ENCODE measurements at places on chromosomes 6 and 20.

DNA sequence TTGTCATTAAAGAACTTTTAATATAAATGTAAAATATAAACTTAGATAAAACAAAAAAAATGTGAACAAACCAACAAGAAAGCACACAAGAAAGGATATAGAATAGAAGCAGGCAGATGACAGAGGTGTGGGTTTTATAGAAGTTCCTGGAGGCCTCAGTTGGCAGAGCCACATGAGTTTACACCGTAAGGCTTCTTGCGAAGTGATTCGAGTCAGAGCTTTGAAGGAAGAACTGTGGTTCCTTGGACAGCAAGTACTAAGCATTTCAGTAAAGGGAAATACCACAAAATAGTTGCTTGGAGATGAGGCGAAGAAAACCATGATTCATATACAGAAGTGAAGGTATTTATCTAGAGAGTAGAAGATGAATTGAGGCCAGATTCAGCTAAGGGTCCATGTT, 207.9 kb upstream of the EYA4 start:
- no peak for DNase-seq

DNA sequence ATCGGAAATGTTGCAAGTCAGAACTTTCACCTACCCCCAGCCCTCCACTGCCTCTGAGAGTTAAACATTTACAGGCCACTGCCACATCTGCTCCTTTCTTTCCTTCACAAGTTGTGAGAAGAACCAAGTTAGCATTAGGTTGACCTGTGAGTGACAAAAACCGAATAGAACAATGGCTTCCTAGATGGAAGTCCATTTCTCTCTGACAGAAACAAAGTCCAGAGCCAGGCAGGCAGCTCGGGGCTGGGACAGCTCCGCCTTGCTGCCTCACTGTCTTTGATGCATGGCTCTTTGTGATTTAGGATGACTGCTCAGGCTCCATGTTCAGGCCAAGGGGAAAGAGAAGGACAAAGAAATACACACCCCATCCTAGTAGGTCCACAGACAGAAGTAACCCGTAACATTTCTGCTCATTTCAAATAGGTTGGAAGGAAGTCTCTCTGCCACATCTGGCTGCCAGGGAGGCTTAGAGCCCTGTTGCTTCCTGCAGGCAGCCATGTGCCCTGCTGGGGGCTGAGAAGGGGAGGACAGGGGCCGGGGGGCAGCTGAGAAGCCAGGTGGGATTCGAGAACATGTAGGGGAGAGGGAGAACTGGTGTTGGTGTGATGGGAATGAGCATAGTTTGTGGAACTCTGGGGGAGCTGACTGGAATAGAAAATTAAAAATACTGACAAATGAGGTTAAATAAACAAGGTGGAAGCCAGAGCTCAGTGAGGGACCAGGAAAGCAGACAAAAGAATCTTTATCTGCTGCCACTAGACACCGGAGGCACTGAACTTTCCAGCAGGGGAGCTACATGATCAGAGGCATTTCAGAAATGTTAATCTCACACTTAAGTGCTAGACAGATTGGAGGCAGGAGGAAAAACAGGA, 19.5 kb upstream of the IER3 start:
- peak; percentile 62 for DNase-seq

DNA sequence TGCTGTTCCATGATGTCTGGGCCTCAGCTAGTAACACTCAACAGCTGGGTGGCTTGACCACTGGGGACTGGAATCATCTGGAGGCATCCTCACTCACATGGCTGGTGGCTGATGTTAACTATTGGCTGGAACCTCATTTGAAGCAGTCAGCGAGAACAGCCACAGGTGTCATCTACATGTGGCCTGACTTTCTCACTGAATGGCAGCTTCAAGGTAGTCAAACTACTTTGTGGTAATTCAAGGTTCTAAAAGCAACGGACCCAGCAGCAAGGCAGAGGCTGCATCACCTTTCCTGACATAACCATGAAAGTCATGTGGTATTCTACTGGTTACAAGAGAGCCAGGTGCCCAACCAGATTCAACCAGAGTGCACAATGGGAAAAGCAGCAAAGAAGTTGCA, 115.9 kb upstream of the DST start:
- DNase-seq: no peak

GRCh38 chr20:57514273-57514751, 10.6 kb downstream of the CTCFL start:
- DNase-seq: no peak

DNA sequence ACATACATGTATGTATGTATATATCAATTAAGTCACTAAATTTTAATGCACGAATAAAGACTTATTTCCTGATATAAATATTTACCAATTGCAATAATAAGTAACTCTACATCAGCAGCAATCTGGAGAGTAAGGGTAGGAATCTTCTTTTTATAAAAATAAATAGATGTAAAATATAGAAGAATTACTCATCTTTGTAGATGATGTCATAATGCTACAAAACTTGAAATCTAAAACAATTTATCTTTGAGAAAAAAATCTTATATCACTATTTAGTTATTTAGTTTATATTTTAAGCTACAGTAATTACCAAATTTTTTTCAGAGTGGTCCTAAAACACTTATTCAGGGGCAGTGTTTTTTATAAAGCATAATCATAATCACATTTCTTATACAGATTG, 351.7 kb downstream of the RIMS1 start:
- no peak for DNase-seq

GRCh38 chr6:142870787-142871415, 74.1 kb downstream of the HIVEP2 start:
- no peak for DNase-seq

DNA sequence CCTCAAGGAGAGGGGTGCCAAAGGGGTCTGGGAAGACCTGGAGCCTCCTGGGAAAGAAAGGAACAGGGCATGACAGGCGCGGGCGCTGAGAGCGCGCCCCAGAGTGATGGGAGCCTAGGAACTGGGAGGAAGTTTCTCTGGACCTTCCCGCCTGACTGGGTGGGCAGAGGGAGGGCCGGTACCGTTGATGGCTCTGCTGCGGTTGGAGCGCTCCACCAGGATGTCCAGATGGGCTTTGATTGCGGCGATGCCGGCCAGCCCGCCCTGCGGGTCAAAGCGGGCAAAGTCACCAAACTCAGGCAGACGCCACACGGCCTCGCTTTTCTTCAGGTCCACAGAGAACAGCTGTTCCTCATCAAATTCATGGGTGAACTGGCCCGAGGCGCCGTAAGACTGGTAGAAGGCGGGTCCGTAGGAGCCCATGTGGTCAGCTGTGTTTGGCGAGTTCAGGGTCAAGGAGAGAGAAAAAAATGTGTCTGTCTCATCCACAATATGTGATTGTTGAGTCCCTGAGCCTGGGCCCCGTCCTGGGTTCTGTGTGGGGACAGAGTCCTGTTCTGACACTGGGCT, 1.5 kb downstream of the HLA-DOA start:
- peak; percentile 40 for DNase-seq

DNA sequence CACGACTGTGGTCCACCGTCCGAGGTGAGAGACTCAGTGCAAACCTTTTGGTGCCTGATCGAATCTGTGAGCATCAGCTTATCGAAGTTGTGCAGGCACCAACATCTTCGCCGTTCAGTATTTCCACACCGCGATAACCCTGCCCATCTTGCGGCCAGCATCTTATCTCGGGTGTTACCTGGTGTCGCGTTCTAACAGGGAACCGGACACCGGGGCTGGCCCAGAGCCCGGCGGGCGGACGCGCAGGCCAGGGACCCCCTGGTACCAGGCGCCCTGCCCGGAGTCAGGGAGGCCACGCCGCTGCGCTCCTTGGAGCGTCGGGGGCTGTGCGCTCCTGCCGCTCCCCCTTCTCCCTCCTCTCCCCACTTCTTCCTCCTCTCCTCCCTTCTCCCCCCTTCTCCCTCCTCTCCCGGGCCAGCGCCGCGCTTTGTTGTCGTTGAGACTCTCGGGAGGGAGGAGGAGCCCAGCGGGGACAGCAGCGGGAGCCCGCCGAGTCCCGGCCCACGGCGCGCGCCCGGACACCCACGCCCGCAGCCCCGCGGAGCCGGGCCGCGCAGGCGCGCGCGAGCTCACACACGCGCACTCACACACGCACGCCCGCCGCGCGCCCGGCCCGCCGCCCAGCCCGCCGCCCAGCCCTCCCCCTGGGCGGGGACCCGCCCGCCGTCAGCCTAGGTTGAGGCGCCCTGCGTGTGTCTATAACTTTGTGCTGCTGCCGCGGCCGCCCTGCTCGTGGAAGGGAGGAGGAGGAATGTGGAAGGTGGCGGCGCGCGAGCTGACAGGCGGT, 1.4 kb upstream of the FOXO3 start:
- peak; percentile 94 for DNase-seq

- no peak for DNase-seq
These were observed 122.9 kb downstream of the SLC24A3 start for GRCh38 chr20:19335341-19335740.

DNA sequence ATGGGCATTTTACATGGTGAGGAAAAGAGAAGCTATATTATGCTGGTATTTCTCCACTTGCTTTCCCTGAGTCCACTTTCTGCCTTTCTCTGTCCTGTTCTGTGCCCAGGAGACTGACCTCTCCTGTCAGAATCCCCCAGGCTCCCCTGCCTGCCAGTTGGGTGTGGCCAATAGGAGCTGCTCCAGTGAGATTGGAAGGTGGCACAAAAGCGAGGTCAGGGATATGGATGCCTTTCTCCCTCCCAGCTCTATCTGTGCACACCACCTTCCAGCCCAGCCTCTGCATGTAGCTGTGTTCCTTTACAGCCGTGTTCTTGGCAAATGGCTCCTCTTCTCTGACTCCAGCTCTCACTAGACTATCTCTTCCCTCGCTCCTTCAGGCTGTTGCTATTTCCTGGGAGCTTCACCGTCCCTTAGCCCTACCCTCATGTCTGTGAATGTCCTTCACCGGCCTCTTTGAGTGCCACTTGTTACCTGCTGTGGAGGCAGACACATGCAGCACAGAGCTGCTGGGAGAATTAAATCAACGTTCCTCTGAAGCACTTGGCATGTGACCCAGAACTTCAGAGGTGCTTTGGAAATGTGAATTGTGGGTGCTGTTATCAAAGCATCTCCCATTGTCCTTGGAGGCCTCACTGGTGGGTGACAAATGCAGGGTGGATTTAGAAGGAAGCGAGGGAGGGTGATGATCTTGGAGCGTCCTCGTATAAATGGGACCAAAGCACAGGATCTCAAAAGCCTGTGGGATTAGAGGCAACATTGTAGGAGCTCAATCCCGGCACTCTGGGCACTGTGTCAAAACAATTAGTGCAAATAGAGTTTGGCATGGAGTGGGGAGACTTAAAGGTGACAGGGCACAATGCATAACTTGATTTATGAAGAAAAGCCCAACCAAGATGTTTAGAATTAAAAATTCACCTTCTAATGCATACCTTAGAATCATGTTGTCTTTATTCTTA, 28.9 kb upstream of the RALGAPA2 start:
- no peak for DNase-seq

DNA sequence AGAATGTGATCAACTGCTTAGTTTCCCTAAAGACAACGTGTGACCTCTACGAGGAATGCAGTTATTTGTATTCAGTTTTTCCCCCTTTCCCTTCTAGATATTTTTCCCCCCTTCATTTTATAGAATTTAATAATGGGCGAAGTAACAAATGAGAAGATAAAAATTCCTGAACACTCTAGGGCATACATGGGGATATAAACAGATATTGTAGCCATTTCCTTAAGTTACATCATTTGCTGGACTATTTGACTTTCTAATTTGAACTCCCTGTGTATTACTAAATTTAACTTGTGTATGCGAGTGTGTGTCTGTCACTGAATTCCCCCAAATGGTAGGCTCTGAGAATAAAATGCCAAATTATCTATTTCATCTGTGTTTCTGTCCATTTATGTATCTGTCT, 99.0 kb upstream of the ZFP64 start:
- no peak for DNase-seq

- peak; percentile 29 for DNase-seq
These were observed 90.1 kb upstream of the SLC22A16 start for GRCh38 chr6:110566346-110567125.

DNA sequence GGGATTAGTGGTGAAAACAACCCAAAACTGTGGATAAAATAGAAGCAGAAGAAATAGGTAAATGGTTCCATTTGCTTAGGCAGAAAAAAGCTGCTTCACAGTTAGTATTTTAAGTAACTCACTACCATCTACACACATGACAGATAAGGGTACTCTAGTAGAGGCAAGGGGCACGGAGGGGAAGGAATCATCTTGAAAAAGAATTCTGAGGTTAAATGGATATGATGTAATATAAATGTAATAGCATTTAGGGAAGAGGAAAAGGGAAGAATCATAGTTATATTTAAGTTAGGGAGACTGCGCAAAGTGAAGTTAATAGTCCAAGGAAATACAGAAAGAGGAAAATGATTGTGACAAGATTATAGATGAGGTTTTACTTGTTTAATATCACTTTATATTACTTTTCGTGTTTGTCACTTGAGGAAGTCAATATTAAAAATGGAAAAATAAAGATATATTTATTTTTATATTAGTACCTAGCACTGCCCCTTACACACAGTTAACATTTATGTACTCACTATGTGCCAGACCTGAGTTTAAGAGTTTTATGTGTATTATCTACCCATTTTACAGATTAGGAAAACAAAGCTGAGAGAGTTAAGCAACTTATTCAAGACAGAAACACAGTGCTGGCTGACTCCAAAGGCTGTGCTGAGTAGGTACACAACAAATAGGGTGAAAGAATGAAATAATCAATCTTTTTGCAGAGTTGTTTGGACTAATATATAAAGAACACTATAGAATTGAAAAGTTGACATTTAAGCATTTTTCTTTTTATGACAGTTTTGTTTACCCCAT, 128.1 kb downstream of the REV3L start:
- no peak for DNase-seq

- DNase-seq: no peak
These were observed 470.3 kb upstream of the JARID2 start for GRCh38 chr6:14775528-14775927.

DNA sequence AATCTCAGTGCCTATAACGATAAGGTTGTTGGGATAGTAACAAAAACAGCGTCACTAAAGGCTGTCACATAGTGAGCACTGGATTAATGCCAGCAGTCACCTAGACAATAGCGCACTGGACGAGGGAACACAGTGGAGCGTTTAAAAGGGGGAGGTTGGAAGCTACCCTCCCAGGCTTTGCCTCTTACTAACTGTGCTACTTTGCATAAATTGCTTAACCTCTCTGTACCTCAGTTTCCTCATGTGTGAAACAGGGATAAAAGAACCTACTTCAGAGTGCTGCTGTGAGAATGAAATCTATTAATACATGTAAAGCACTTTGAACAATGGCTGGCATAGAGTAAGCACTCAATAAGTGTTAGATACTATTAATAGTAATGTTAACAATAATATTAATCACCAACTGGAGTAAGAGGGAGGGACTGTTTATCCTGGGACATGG, 10.5 kb downstream of the BCL2L1 start:
- DNase-seq: no peak

DNA sequence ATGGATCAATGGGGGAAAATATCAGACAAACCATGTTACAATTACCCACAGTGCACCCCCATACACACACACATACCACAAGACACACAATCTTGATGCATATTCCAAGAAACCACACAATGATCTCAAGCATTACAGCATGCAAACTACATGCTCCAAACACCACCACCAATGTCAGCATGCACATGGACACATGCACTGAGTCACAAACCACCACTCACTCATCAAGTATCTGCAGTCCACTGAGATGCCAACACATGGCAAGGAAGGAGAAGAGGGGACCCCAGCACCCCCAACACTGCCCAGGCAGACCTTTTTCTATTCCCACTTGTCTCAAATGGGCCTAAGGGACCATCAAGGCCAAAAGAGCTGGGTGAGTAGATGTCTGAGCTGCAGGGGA, 91.6 kb downstream of the PREX1 start:
- no peak for DNase-seq
